RWPE2 (cell line): ENCODE measurements at places on chromosomes 2 and 18.
A peak's percentile ranks its signal among the peaks of the same experiment; 100 is the strongest.

GRCh38 chr18:54923339-54923956, 35.8 kb downstream of the CCDC68 start:
- no peaks in the 10 kb centered on the region for H3K36me3 ChIP-seq
- no peak overlapping the region for H3K4me3 ChIP-seq
- H3K27ac ChIP-seq, result no peak overlapping the region
- H3K27me3 ChIP-seq, result no peaks in the 10 kb centered on the region

DNA sequence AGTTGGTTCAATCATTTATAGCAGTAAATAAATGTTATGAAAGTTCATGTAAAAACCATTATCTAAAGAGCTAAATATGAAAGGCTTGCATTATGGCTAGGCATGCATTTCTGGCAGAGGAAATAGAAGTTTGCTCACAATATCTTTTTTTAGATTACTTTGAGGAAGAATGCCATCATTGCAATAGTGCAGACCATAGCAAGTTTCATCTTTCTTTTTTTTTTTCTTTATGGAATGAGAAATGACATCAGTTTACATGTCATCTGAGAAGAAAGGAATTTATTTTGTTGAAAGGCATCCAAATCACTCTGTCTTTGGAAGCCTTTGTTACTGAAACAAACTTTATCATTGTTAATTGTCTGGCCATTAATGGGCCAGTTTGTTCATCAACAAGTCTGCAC, 74.5 kb upstream of the NCKAP5 start:
- H3K36me3 ChIP-seq, result no peaks in the 10 kb centered on the region
- H3K27ac ChIP-seq, result no peak overlapping the region
- no peaks in the 10 kb centered on the region for H3K27me3 ChIP-seq
- no peak overlapping the region for H3K4me3 ChIP-seq
- DNase-seq, result no peak

- H3K36me3 ChIP-seq, result no peaks in the 10 kb centered on the region
- H3K4me1 ChIP-seq, result no peaks in the 10 kb centered on the region
- no peaks in the 10 kb centered on the region for H3K27me3 ChIP-seq
- no peak for DNase-seq
Measured at GRCh38 chr2:48018480-48018879, 112.2 kb upstream of the FBXO11 start.

DNA sequence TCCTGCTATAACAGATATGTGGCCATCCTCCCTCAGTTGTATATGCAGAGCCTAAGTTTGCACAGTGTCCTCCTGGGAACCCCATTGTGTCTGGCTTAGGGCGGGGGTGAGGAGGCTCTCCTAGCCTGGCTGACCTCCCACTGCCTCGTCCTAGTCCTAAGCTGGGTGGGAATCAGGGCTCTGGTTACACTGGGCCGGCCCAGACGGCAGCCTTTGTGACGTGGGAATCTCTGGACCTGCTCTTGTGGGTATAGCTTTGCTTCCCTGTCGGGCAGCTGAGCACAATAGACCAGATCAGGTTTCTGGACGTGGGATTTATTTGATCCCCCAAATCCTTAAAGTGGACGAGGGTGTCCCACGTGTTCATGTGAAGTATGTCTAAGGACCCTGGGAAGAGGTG, 2.9 kb downstream of the ACKR3 start:
- no peak overlapping the region for H3K27ac ChIP-seq
- peaks cover 9% of the 10 kb centered on the region for H3K27me3 ChIP-seq
- no peak overlapping the region for H3K4me3 ChIP-seq
- H3K36me3 ChIP-seq, result no peaks in the 10 kb centered on the region

DNA sequence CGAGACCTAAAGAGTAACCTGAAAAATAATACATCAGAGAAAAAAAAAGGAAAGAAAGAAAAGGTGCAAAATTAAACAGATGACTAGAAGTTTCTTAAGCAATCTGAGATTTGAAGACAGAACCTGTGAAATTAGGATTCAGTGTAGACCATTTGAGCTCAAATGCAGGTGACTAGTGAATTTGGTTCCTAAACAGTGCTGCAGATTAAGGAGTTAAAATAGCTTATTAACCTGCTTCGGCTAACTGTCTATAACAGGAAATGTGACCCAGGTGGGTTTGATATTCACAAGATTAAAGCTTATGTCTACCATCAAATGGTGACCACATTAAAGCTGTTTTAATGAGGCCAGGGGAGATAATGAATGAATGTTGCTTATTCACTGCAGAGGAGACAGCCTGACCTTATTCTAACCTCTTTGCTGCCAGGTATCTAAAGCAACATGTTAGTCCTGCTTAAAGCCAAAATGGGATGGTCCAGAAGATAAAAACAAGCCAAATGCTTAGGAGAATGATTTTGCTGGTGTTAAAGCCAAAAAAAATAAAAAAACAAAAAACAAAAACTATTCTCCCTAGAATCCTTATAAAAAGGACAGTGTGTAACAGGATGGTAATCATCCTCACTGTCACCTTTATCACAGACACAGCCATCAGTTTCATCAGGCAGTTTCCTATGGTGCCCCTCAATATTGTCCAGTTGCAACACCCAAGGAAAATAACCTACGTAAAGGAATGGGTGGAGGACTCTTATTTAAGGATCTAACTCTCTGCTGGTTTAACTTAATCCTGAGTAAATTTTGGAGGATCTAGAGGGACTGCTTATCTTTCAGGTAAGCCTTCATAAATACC, 769.0 kb upstream of the ZEB2 start:
- H3K27me3 ChIP-seq, result no peaks in the 10 kb centered on the region
- H3K4me3 ChIP-seq, result no peak overlapping the region
- no peaks in the 10 kb centered on the region for H3K36me3 ChIP-seq
- DNase-seq, result no peak
- H3K4me1 ChIP-seq, result no peaks in the 10 kb centered on the region

DNA sequence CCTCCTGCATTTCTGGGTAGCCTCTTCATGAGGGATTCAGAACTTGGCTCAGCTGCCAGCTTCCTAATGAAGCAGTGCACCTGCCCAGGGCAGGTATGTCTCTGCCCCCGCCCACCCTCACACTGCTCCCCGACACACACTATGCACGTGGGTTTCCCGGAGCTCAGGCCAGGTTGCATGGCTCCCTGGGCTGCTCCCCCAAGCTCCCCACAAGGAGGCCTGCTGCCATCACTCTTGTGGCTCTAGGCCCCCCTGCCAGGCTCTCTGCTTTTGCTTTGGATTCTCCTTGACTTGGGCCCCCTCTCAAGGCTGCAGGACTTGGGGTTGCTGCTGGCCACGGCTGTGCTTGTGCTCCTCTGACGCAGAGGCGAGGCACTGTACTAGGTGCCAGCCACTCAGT, 43.6 kb downstream of the ADD2 start:
- DNase-seq, result no peak
- no peaks in the 10 kb centered on the region for H3K4me1 ChIP-seq
- H3K27ac ChIP-seq, result no peak overlapping the region

GRCh38 chr2:33607905-33608304, 8.8 kb upstream of the FAM98A start:
- H3K36me3 ChIP-seq, result no peaks in the 10 kb centered on the region
- no peak overlapping the region for H3K27ac ChIP-seq
- H3K27me3 ChIP-seq, result no peaks in the 10 kb centered on the region
- no peak for DNase-seq
- no peak overlapping the region for H3K4me3 ChIP-seq

DNA sequence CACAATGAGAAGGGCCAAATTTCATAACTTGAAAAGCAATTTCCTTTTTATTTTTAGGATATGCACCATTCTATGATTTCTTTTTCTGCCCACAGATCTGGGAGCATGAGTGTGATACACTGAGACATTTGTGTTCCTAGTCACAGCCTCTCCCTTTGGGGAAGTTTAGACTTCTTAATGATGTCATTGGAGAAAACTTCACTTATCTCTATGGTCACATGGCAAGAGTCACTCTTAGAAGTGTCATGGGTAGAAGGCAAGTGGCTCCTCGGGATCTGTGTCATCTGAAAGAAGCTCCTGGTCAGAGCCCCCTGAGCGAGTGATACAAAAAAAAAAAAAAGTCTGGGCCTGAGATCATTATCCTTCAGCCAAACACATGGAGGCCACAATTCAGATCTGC, 62.5 kb upstream of the LGALSL start:
- no peaks in the 10 kb centered on the region for H3K36me3 ChIP-seq
- H3K27me3 ChIP-seq, result no peaks in the 10 kb centered on the region
- no peak for DNase-seq
- H3K27ac ChIP-seq, result no peak overlapping the region
- no peaks in the 10 kb centered on the region for H3K4me1 ChIP-seq

DNA sequence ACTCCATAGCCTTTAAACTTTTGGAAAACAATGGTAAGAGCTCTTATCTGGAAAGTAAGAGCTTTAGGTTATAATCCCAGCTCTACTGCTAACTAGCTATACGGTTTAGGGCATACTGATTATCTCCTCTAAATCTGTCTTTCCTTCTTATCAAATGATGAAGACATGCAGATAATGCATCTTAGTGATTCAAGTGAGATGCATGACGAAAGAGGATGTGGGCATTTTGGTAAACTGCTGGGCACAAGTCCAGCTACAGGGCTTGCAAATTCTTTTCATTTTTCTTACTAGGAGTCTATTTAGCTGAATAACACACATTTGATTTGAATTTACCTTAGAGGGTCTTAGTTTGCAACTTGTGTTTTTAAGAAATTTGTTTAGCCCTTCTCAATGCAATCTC, 1604.8 kb upstream of the ZEB2 start:
- H3K27me3 ChIP-seq, result no peaks in the 10 kb centered on the region
- DNase-seq, result no peak
- H3K4me3 ChIP-seq, result no peak overlapping the region
- no peaks in the 10 kb centered on the region for H3K36me3 ChIP-seq

DNA sequence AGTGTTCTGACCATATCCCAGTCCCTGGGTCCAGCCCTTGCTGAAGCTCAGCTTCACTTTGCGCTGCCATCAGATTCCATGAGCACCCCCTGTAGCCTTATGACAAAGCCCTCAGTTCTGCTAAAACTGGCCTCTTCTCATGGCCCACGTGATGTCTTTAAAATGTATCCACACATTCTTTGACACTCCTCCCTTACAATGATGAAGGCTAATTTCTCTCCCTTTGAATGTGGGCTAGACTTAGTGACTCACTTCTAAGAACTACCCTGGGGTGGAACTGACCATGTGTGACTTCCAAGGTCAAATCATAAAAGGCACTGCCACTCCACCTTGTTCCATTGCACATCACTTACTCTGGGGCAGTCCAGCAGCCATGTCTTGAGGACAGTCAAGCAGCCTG, 45.4 kb upstream of the GORASP2 start:
- no peaks in the 10 kb centered on the region for H3K27me3 ChIP-seq
- H3K36me3 ChIP-seq, result no peaks in the 10 kb centered on the region
- H3K4me1 ChIP-seq, result peaks cover 4% of the 10 kb centered on the region
- H3K4me3 ChIP-seq, result no peak overlapping the region
- DNase-seq, result no peak

DNA sequence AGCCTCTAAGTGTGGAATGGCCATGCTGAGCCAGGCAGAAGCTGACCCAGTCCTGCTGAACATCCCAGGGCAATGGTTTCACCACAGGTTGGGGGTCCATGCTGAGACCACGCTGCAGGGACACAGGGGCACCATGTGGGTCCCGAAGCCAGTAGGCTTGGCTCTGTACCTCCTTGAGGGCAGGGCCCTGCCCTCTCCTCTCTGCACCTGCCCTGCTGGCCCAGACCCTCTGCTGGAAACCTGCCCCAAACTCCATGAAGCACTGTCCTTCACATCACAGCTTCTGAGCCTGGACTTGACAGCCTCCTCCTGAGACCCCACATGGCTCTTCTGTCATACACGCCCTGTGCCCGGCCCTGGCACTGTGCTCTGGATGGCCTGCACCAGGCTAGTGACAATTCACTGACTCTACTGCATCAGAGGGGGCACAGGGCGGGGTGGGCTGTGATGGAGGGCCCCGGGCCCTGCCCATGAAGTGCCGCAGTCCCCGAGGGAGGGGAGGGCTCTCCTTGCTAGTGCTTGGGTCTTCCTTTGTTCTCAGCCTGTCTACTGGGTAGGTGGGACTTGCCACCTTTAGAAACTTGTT, 24.7 kb downstream of the HS6ST1 start:
- no peaks in the 10 kb centered on the region for H3K36me3 ChIP-seq
- H3K4me1 ChIP-seq, result peaks cover 7% of the 10 kb centered on the region
- H3K27me3 ChIP-seq, result no peaks in the 10 kb centered on the region
- no peak overlapping the region for H3K27ac ChIP-seq

GRCh38 chr2:229340086-229340760, 69.1 kb upstream of the PID1 start:
- H3K27me3 ChIP-seq, result no peaks in the 10 kb centered on the region

GRCh38 chr2:42385225-42385624, 24.2 kb upstream of the COX7A2L start:
- H3K27me3 ChIP-seq, result no peaks in the 10 kb centered on the region
- no peaks in the 10 kb centered on the region for H3K36me3 ChIP-seq
- no peak overlapping the region for H3K27ac ChIP-seq
- no peak overlapping the region for H3K4me3 ChIP-seq
- DNase-seq, result no peak

DNA sequence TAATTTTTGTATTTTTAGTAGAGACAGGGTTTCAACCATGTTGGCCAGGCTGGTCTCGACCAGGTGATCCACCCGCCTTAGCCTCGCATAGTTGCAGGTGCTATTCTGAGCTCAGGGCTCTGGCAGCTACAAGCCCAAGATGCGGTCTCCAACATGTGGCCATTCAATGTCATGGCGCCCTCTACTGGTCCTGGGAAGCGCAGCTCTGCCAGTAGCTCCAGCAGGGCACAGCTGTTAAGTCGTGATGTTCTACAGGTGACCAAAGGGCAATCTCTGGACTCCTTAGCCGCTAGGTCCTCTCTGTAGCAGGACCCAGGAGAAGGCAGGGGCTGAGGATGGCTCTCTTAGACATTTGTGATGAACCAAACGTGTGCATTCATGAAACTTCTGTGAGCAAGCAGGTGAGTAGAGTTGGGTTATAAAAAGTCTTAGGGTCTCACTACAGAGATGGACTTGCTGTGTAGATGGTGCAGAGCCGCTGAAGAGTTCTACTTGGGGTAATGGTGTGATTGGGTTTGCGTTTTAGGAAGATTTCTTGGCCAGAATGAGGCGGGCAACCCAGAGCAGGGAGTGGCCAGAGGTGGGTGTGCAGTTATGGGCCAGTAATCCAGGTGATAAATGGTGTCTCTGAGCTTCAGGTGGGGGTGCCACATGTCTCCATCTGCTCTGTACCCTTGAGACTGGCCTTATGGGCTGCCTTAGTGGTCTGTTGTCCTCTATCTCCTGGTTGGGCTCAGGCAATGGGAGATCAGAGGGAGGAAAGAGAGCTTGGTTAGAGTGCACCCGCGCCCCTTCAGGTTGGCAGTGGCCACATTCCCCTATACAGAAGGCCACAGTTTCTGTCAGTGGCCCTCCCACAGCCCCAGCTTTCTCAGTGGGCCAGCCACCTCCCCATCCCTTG, 31.0 kb downstream of the IL37 start:
- H3K27me3 ChIP-seq, result no peaks in the 10 kb centered on the region
- peak; percentile 76 for DNase-seq
- H3K4me1 ChIP-seq, result peaks cover 2% of the 10 kb centered on the region
- H3K4me3 ChIP-seq, result no peak overlapping the region
- no peak overlapping the region for H3K27ac ChIP-seq
- no peaks in the 10 kb centered on the region for H3K36me3 ChIP-seq

DNA sequence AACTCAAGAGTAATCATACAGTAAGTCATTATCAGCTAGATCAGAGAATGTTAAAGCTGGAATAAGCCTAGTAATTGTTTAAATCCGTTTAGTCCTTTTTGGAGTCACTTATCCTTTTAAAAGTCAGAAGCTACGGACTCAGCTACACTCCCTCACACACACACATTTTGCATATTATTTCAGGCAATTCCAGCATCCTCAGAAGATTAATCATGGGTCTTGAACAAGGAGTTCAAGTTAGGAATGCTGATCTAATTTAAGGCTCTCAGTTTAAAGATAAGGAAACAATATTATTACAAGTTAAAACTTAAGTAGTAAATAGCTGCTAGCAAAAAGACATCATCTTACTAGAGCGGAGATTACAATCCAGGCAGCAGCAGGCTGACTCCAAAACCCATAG, 74.3 kb downstream of the GTF3C3 start:
- H3K27ac ChIP-seq, result no peak overlapping the region
- H3K27me3 ChIP-seq, result no peaks in the 10 kb centered on the region
- H3K4me3 ChIP-seq, result no peak overlapping the region
- no peak for DNase-seq
- H3K36me3 ChIP-seq, result peaks cover 26% of the 10 kb centered on the region
- no peaks in the 10 kb centered on the region for H3K4me1 ChIP-seq
